ENCODE measurements at places on chromosomes 12 and 14. TPM values are rescaled to one million over a fixed set of nuclear protein-coding genes. Genes with fewer than 3 reads are reported as not detected.

CD69 gene
- total RNA-seq: 0.26 TPM

AQP2 gene
- not detected for total RNA-seq

CAPRIN2 gene
- 16.4 TPM for total RNA-seq

PRIMA1 gene
- total RNA-seq: 0.20 TPM

CLEC1A gene
- total RNA-seq: not detected

SGPP1 gene
- 13.5 TPM for total RNA-seq

DNA sequence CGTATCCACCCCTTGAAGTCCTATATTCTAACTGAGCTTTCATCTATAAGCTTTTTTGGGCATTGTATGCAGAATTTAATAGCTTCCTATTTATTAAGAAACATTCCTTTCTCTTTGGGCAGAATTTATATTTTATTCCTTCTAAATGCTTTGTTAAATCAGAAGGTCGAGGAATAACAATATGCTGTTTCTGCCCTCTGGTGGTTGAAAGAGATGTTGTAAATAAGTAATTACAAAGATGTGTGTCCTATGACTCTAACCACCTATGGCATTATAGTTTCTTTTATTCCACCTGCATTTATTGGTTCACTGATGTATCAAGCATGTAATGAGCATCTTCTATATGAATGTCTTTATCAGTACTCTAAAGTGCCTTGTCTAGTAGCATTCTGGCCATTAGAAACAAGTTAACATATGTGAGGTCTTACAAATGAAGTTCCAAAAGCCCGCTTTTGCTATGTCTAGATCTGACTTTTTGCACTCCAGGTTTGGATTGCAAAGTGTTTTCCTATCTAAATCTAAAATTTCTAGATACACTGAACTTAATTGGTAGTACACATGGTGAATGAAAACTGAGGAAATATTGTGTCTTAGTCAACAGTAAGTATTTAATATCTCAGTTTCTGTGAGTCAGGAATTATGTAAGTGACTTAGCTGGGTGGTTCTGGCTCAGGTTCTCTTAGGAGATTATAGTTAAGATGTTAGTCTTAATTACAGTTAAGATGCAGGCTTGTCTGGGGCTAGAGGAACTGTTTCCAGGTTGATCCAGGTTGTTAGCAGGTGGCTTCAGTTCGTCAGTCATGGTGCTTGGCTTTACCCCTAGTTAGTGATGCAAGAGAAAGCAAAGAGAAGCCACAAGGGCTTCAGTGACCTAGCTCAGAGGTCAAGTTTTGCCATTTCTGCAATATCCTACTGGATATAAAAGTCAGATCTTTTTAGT is 57.5 kb downstream of the PLEKHA5 start:
- DNase-seq: peak; percentile 57
- H3K27me3 ChIP-seq: no peaks in the 10 kb centered on the region
- H3K36me3 ChIP-seq: no peaks in the 10 kb centered on the region
- H3K27ac ChIP-seq: no peak overlapping the region
- no peak overlapping the region for H3K4me3 ChIP-seq
- no peaks in the 10 kb centered on the region for H3K4me1 ChIP-seq

DNA sequence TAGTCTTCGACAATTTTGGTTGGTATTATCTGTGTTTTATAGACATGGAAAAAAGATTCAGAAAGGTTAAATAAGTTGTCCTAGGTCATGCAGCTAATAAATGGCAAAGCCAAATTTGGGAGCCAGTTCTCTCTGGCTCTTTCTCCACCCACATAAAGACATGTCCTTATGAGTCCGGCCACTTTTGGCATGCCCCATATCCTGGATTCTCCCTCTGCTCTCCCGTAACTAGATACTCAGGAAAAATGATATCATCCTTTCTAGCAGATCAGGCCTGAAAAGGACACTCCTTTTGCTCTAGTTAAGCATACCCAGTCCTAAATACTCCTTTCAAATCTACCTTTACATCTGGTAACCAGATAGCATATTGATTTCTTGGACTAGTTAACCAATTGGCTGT is 64.4 kb downstream of the TTLL5 start:
- H3K27ac ChIP-seq: no peak overlapping the region
- no peaks in the 10 kb centered on the region for H3K27me3 ChIP-seq
- H3K36me3 ChIP-seq: peaks cover 18% of the 10 kb centered on the region
- DNase-seq: no peak

DNA sequence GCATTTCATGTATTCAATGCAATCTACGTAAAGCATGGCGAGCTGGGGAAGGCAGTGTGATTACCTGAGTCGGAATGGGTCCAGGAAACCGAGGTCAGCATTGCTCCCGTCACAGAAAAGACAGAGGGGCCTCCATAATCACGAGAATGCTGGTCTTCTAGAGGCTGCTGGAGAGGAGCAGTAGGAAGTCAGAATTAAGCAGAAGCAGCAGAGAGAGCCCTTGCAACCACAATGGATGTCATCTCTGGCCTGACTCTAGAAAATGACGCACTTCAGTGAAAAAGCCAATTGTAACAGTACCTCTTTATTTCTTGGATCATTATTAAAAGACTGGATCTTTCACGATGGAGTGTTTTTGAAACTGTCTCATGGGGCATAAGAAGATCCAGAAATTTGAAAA is 69.5 kb upstream of the FOXN3 start:
- no peaks in the 10 kb centered on the region for H3K27me3 ChIP-seq
- no peak for DNase-seq
- H3K4me3 ChIP-seq: no peak overlapping the region
- no peaks in the 10 kb centered on the region for H3K36me3 ChIP-seq
- H3K27ac ChIP-seq: no peak overlapping the region
- no peaks in the 10 kb centered on the region for H3K4me1 ChIP-seq

GRCh38 chr14:51544471-51544870 is 107.2 kb upstream of the FRMD6 start:
- H3K36me3 ChIP-seq: no peaks in the 10 kb centered on the region
- no peaks in the 10 kb centered on the region for H3K27me3 ChIP-seq
- DNase-seq: no peak
- H3K4me3 ChIP-seq: no peak overlapping the region
- H3K27ac ChIP-seq: no peak overlapping the region

DNA sequence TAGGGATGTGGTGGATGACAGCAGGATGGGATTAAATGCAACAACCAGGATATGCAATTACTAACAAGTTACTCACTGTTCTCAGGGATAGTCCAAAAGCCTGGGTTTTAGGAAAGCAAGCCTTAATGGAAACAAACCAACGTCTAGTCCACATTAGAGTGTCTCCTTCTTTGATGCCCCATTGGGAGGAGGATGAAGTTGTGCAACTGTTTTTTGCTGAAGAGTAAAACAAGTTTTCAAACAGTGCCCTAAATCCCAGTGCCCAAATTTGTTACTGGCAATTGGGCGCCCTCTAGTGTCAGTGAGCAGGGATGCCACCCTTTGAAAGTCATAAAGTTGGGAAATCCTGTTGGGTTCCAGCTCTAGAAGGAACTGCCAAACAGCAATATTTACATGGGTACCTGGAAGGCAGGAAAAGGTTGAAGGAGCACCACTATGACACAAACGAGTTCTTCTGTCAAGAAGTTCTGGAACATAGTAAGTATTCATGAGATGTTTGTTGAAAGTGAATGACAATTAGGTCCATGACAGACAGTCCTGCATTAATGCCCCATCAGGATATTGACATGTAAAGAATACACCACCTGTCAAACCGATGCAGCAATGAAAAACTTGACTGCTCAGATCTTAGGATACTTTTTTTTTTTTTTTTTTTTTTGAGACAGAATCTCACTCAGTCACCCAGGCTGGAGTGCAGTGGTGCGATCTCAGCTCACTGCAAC is 11.1 kb upstream of the DPF3 start:
- peak; percentile 86 for DNase-seq
- H3K4me3 ChIP-seq: no peak overlapping the region
- no peaks in the 10 kb centered on the region for H3K27me3 ChIP-seq
- no peak overlapping the region for H3K27ac ChIP-seq

- no peak for DNase-seq
- H3K4me1 ChIP-seq: peaks cover 5% of the 10 kb centered on the region
- H3K36me3 ChIP-seq: no peaks in the 10 kb centered on the region
- H3K4me3 ChIP-seq: no peak overlapping the region
Measured at GRCh38 chr14:72521045-72521444, 372.9 kb downstream of the DPF3 start.

GRCh38 chr12:2113119-2113912 is 60.5 kb downstream of the CACNA1C start:
- H3K36me3 ChIP-seq: no peaks in the 10 kb centered on the region
- no peaks in the 10 kb centered on the region for H3K27me3 ChIP-seq
- H3K4me1 ChIP-seq: no peaks in the 10 kb centered on the region
- H3K4me3 ChIP-seq: no peak overlapping the region
- no peak overlapping the region for H3K27ac ChIP-seq

DNA sequence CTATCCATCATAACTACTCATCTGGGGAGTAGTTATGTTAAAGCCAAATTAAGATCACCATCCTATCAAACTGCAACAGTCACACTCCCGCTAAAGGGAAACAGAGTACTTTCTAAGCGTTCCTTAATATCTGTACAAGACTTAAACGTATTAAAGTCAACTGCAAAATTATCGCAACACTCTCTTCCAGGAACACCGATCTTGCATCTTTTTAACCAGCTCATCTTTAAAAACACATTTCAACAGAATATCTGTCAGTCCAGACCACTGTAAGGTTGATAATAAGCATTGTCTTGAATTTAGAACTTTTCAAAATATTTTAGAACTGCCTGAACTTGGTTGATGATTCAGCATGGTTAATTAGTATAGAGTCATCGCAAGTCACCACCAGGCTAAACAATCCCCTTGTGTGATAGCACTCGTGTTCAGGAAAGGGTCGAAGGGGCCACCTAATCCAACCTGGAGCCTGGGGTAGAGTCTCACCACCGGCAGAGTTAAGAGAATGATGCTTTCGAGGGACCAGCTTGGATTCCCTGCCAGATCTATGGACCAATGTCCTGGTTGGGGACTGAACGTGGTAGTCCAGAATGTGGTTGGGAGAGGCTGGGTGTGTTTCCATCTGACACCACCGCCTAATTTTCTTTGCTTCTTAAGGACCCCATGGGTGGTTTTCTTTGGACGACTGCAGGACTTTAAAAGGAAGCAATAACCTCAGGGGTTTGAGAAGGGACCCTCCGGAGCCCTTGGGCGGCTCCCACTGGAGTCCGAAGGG is 890 bp downstream of the SPTLC2 start:
- peak overlapping the region; percentile 80 for H3K4me3 ChIP-seq
- H3K4me1 ChIP-seq: peaks cover 27% of the 10 kb centered on the region
- H3K36me3 ChIP-seq: no peaks in the 10 kb centered on the region

- H3K27ac ChIP-seq: no peak overlapping the region
- DNase-seq: peak; percentile 81
- H3K36me3 ChIP-seq: no peaks in the 10 kb centered on the region
- H3K4me3 ChIP-seq: no peak overlapping the region
- H3K4me1 ChIP-seq: peaks cover 8% of the 10 kb centered on the region
Measured at GRCh38 chr14:47438650-47439140, 236.7 kb downstream of the MDGA2 start.

DNA sequence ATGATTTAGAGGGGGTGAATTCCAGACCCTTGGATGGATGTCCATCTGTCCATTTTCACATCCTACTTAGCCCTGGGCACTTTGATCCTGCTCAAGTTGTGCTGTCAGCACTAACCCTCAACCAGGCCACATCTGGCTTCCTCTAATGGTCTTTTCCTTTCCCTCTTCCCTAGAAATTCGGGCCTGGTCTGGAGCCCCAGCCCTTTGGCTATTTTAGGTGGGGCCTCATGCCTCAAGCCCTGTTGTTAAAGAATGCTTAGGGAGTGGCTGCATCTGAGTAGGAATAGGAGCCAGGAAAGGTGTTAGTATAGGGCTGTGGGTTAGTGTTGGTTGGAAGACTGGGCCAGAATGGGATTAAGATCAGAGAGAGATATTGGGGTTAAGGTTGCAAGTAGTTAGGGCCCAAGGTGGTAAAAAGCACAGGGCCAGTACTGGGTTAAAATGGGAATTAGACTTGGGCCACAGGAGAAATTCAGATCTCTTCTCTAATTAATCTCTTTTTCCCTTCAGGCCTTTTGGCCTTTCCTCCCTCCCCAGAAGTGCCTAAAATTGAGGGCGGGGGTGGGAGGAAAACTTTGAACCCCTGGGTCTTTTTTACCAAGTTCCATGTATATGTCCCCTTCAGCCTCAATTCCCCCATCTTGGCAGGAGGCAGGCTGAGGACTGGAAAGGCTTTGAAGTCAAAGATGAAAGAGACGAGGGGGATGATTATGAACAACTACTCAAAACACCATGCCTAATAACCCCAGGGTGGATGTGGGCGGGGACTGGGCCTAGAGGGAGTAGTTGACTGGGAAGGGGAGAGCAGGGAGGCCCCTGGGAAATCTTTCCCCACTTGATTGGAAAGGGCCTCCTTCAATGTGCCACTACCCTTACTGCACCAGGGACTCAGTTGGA is 4.0 kb upstream of the ZNF385A start:
- H3K4me1 ChIP-seq: peaks cover 54% of the 10 kb centered on the region
- no peaks in the 10 kb centered on the region for H3K27me3 ChIP-seq
- no peak for DNase-seq
- H3K36me3 ChIP-seq: no peaks in the 10 kb centered on the region
- no peak overlapping the region for H3K4me3 ChIP-seq

DNA sequence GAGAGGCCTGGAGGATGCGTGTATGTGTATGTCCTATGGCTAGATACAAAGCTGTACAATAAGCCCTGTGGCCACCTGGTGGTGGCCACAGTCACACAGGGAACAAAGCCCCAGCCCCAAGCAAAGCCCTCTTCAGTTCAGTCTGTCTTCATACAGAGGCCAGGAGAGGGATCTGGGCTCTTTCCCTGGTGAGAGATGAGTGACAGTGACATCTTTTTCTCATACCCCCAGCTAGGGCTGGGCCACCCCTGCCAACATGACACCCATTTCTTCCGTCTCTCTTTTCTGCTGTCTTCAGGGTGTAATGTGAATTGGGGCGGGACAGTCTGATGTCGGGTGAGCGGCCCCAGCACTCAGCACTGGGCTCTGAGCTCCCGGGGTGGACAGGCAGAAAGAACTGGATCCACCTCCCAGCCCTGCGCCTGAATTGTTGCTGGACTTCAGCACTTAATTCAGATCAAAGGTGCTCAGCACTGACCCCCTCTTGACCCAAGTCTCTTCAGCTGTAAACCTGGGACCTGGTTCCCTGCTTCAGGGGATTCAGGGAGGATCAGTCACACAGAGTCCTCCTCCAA is 59.8 kb downstream of the SERPINA3 start:
- H3K36me3 ChIP-seq: no peaks in the 10 kb centered on the region
- DNase-seq: no peak
- no peak overlapping the region for H3K4me3 ChIP-seq

DNA sequence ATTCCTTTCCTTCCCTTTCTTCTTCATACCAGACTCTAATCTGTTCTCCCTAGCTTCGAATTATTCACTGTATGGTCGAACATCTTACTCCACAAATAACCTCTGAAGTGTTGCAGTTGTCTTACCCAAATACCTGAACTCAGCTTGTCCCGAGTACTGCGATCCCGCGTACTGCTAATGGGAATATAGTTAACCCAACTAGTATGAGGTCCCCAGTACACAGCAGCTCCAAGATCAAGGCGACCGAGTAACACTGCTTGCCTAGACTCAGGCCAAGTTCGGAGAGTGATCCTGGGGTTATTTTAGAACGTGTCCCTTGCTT is 462 bp upstream of the ETNK1 start:
- no peaks in the 10 kb centered on the region for H3K27me3 ChIP-seq
- no peak for DNase-seq
- H3K4me1 ChIP-seq: peaks cover 14% of the 10 kb centered on the region
- H3K27ac ChIP-seq: peak overlapping the region; percentile 96
- peak overlapping the region; percentile 73 for H3K4me3 ChIP-seq
- no peaks in the 10 kb centered on the region for H3K36me3 ChIP-seq
